Stimulated activated CD4-positive, alpha-beta T cell treated with anti-CD3 and anti-CD28 coated beads, Interleukin-12 subunit alpha, Interleukin-12 subunit beta, amount 100 ng/mL, for 4 hours (primary cell): ENCODE measurements at places on chromosomes 12 and 14.

DNA sequence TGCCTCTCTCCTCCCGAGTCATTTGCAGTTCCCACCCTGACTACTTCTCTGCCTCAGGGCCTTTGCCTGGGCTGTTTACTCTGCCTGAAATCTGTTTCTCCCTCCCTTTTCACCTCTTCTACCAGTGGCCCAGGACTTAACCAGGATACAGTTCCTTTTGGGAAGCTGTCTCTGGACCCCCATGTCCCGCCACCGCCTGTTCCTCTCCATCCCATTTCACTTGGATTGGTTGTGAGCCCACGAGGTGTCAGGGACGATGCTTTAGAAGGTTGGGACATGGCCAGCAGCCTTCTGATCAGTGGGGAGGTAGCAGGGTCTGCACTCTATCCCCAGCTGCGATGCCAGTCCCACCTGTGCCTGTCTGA is 51.8 kb downstream of the FAM222A start:
- DNase-seq = no peak

GRCh38 chr14:76975812-76976211 is 52.7 kb downstream of the IRF2BPL start:
- no peak for DNase-seq

GRCh38 chr12:123621619-123622530 is 11.6 kb downstream of the EIF2B1 start:
- DNase-seq = no peak

GRCh38 chr14:69204753-69205152 is 13.5 kb downstream of the EXD2 start:
- DNase-seq = no peak

GRCh38 chr12:44436756-44437155 is 439.4 kb downstream of the NELL2 start:
- DNase-seq = no peak

GRCh38 chr12:25130741-25131188 is 64.2 kb downstream of the DNAI7 start:
- DNase-seq = no peak
